Smooth muscle cell of trachea (primary cell): ENCODE measurements at places on chromosomes 3 and 15. TPM values are rescaled to one million over a fixed set of nuclear protein-coding genes. Genes with fewer than 3 reads are reported as not detected.

The CDHR4 gene
- 0.33 TPM in 1 of 2 replicates, not detected in the other for total RNA-seq

The ADIPOQ gene
- total RNA-seq, result under 0.01 and 0.15 TPM in 2 replicates

The CD80 gene
- total RNA-seq, result 0.33 TPM in 1 of 2 replicates, not detected in the other

The SAMD7 gene
- total RNA-seq, result not detected in 2 replicates

The CAMKV gene
- total RNA-seq, result not detected in 2 replicates

The MUSTN1 gene
- total RNA-seq, result 0.33 TPM in 1 of 2 replicates, not detected in the other

The NR2E3 gene
- 0.29 TPM in 1 of 2 replicates, not detected in the other for total RNA-seq

The GRM7 gene
- not detected in 2 replicates for total RNA-seq
